ENCODE measurements at places on chromosomes 3 and 15.
A peak's percentile ranks its signal among the peaks of the same experiment; 100 is the strongest.

DNA sequence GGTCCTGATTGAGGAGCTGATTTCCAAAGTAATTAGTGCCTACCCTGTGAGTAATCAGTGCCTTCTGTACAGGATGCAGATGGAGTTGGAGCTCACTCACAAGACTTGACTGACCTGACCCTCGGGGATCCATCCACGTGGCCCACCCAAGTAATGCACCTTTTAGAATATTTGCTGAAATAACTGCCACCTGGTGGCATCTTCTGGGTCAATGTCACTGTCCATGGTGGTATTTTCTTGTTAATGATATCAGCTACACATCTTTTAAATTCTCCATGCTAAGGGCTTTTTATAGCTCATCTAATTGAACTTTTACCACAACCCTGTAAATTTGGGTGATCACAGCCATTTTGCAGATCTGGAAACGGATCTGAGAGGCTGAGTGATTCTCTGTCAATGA lies 74.3 kb upstream of the ANKRD34C start:
- DNase-seq = no peak

DNA sequence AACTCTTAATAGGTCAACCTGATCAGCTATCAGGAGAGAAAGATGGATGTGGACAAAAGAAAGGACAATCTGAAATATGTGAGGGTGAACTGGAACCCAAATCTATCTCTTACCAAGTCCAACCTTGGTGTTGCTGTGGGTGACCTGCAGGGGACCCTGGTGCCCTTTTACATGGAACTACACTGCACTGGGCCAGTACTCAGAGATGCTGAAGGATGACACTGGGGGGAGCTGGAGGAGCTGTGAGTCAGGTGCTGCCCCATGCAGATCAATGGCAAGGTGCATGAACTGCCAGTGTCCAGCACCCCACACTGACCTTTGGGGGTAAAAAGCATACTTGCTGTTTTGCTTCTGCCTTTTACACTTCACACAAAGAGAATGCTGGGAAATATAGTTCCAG lies 55.6 kb upstream of the TBC1D5 start:
- no peak for DNase-seq

DNA sequence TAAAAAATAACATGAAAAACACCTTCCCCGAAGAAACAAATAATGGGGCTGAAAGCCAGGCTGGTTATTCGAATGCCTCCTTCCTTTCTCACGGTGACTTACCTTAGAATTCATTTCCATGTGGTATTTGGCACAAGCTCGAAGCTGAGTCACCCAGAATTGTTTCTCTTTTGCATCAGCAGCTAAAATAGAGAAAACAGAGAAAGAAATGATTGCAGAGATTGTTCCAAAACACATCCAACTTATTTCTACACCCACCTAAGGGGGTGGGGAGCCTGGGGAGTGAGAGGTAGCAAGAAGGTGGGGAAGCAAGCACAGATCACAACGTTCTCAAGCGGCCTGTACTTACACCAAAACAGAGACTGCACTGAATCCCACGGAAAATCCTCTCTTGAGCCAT lies 104.7 kb downstream of the OSBPL10 start:
- no peak for DNase-seq

DNA sequence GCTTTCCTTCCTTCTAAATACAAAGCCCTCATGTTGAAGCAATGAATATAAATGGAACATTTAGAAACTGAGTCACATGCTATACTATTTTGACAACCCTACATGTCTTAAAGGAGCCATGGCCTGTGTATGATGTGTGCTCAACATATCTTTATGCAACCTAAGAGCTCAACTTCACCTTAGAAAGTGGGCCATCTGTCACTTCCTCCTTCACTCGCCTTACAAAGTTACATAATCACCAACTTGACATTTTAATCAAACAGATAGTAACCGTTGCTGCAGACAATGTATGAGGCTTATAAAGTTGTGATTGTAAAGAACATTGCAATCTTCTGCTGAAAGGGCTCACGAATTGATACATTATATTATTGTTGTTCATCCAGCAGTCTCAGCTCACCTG lies 163.6 kb downstream of the SERPINI1 start:
- DNase-seq = no peak

DNA sequence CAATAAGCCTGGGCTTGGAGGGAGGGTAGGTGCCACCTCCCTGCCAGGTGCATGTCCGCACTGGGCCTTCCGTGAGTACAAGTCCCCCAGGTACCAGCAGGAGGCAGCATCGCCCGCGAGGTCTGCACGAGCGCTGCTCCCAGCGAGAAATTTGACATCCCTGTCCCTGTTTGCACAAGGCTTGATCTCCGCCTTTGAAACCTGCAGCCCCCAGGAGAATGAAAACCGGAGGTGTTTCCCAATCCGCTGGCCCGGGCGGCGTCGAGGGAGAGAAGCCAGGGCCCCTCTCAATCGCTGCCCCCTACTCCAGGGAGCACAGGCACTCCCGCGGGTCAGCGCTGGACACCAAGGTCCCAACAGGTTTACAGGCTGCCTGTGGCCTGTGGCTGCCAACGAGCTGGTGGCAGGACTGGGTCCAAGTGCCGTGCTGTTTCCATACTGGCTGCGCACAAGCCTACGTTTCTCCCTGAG lies 961 bp downstream of the HAPLN3 start:
- DNase-seq = peak; percentile 58

DNA sequence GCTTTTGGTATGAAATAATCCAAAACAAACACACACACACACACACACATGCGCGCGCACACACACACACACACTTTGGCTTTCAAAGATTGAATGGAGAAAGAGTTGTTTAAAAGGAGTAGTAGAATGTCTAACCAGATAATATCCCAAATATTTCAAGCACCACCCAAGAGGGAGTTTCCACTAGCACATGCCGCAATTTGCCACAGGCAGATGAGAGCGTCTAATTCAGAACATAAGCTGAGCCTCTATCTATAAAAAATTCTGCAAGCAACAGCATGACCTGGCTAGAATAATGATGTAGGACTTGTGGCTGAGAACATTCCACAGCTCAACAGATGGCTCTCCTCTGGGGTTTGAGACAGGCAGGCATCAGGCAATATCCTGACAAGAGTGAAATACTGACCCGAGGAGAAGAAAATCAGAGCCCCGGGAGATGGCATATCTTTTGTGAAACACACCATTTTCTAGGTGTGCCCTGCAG lies 302.5 kb upstream of the GADL1 start:
- DNase-seq = no peak

DNA sequence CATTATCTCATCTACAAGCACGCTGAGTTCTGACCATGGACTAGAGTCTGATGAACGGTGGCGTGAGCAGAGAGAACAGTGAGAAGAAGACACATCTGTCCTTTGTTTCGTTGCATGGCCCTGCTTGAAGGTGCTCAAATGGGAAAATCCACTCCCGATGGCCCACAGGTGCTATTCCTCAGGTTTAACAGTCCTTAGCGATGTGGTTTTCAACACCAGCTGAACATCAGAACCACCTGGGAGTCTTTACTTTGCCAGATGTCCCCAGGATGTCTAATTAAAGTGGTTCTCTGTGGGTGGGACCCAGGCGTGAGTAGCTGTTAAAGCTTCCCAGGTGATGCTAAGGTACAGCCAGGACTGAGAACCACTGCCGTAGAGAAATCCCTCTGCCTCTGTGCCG lies 13.0 kb downstream of the ADAMTS17 start:
- no peak for DNase-seq

DNA sequence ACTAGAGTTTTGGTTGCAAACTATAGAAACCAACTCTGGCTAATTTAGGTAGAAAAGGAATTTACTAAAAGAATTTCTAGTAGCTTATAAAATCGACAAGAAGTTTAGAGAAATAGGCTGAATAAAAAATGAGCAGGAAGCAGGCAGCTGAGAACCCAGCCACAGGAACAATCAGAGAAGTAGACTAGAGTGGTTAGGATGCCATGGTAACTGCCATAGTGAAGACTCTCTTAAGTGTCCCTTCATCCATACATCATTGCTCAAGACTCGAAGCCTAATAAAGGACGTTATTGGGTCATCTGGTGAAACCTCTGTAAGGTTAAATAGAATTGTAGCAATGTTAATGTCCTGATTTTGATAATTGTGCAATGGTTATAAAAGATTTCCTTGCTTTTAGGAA lies 13.8 kb downstream of the AVEN start:
- no peak for DNase-seq

GRCh38 chr15:97903971-97904572 lies 56.4 kb upstream of the ARRDC4 start:
- no peak for DNase-seq

GRCh38 chr15:92897620-92898019 lies 2.5 kb upstream of the CHD2 start:
- DNase-seq = no peak

- DNase-seq = no peak
These were observed 517.2 kb downstream of the FOXP1 start for GRCh38 chr3:71066356-71066755.

GRCh38 chr3:102532901-102533300 lies 98.1 kb downstream of the ZPLD1 start:
- no peak for DNase-seq

GRCh38 chr3:190076136-190076535 lies 44.6 kb downstream of the P3H2 start:
- DNase-seq = no peak

DNA sequence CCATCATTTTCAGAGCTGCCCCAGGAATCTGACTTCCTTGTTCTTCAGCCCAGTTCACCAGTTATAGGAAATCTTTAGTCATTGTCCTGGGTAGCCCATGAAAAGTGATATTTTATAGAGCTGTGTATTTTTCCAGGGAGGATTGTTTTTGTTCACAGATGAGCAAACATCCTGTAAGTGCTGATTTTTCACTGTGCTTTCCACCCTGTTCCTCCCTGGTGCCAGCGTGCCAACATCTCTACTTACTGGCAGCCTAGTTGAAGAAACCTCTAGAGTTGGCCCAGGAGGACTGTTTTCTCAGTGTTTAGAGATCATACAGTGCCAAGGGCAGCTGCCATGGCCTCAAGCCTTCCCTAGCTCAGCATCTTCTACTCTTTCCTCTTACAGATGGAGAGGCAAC lies 41.3 kb downstream of the ST6GAL1 start:
- DNase-seq = no peak

- no peak for DNase-seq
These were observed 137.6 kb upstream of the CMC1 start for GRCh38 chr3:28103861-28104260.

GRCh38 chr3:23859012-23859743 lies 53.4 kb downstream of the UBE2E1 start:
- no peak for DNase-seq
